ENCODE measurements at places on chromosomes 12 and 14.
A peak's percentile ranks its signal among the peaks of the same experiment; 100 is the strongest.

DNA sequence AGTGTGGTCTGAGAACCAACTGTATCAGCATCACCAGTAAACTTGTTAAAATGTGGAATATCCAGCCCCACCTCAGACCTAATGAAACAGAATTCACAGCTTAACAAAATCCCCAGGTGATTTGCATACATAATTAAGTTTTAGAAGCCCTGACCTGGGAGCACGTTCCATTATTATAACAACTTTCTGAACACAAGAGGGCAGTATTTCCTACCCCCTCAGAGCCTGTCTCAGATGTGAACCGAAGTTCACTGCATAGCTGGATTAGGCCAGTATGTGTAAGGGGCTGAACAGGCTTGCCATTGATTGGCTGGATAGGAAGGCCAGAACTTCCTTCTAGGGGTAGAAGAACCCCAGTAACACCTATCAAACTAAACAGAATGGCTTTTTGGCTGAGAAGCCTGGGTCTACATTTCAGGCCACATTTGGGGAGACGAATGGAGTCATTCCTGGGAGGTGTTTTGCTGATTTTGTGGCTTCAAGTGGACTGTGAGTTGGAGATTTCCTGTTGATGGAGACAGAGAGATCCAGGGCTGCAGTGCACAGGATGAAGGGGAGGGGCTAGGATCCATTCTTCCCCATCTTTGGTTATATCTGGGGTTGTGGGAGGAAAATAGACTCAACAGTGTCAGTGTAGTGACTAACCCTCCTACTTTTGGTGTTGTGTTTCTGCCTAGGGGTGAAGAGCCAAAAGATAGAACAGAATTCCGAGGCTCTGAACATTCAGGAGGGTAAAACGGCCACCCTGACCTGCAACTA lies 94.7 kb upstream of the OR4E1 start:
- peak; percentile 6 for DNase-seq

DNA sequence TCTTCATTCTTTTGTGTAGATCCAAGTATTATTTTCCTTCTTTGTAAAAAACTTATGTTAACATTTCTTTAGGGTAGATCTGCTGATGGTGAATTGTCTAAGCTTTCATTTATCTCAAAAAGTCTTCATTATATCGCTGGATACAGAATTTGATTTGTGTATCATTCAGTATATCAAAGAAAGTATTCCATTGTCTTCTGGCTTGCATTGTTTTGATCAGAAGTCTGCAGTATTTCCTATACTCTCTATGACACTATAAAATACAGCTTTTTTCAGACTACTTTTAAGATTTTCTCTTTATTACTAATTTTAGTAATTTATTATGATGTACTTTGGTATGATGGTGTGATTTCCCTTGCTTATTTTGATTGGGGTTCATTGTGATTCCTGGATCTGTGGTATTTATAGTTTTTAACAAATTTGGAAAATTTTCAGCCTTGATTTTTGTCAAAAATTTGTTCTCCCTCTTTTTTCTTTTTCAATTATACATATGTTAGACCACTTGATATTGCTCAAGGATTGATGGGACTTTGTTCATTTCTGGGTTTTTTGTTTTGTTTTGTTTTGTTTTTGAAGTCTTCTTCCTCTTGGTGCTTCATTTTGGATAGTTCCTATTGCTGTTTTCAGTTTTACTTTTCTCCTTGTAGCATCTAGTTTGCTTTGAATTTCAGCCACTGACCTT lies 176.5 kb downstream of the ZFP36L1 start:
- DNase-seq: no peak

- no peak for DNase-seq
Measured at GRCh38 chr14:74426202-74426582, at the start of gene SYNDIG1L. Gene SYNDIG1L, minus strand, starts transcription at chr14:74426210. Its CDS starts 16,466 bp downstream, at chr14:74409744.

GRCh38 chr14:48274826-48275225 lies 599.4 kb upstream of the MDGA2 start:
- DNase-seq: no peak

GRCh38 chr12:19988459-19988873 lies 379.9 kb upstream of the PDE3A start:
- DNase-seq: no peak

GRCh38 chr14:28783664-28784063 lies 17.1 kb downstream of the FOXG1 start:
- no peak for DNase-seq

- DNase-seq: no peak
Measured at GRCh38 chr12:114030451-114030850, 64.3 kb upstream of the RBM19 start.
